ENCODE measurements at places on chromosomes 7 and 10.

- DNase-seq = peak; percentile 65
These were observed 9.3 kb upstream of the TSPAN14 start for GRCh38 chr10:80444646-80445319.

- DNase-seq = no peak
These were observed 108.7 kb downstream of the NRBF2 start for GRCh38 chr10:63241841-63242281.

DNA sequence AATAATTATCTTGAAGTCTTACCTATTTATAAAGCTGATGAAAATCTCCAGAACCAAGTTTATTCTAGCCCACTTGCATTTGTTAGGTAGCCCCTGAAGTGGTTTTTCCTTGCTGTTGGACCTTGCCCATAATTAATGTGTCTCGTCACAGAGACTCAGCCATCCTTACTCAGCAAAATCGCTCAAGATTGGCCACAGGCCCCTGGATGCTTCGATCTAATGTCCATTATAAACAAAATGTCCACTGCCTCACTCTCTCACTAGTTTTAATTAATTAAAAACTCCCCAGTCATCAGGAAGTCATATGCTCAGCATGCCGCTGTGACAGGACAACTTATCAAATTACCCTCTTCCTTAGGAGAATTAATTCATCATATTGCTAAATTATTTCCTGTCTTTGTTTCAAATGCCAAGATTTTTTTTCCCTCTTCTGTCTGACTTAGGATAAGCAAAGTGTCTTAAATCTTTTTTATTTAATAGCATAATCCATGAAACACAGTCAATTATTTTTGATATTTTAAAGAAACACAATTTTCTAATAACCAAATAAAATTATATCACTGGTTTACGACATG, 126.8 kb upstream of the PCLO start:
- DNase-seq = no peak

- no peak for DNase-seq
These were observed 196.3 kb upstream of the GHITM start for GRCh38 chr10:83943049-83943448.

DNA sequence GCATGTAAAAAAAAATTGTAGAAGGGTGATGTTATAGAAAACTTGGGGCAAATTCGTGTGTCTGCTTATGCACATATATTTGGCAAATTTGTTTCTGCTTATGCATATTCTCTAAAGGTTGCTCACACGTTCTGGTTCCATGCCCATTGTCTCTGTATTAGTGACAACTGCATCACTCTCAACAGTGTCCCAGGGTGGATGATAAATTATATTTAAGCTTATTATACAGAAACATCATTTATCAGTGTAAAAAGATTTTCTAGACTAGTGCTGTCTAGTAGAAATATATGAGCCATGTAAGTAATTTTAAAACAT, 4.1 kb downstream of the STK31 start:
- no peak for DNase-seq

DNA sequence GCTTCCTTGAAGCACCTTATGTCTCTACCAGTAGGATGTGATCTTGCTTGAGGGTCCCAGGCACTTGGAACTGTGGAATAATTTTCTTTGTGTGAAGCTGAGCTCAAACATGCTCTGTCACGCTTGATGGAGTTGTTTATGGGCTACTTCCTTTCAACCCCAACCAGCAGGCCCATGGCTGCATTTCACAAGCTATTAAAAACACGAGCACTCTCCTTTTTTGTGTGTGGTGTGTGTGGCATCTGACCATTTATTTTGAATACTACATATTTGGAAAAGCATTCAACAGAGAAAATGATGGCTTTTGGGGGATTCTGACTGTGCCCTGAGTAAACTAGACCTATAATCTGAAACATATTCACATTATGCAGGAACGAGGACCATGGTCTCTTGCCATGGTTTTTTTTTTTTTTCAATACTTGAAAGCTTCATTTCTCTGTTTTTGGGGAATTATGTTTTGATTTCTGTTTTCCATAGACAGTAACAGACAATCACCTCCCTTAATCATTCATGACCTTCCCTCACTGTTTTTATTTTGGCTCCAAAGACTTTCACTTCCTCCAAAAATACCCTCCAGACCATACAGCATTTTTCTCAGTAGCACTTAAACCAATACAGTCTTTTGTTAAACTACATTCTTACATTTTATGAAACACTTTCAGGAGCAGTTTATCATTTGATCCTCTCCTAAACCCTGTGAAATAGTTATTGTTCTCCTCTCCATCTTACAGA, 233.6 kb upstream of the BMPER start:
- no peak for DNase-seq

- peak; percentile 64 for DNase-seq
These were observed at the start of gene STEAP2 for GRCh38 chr7:90211391-90212148. Gene STEAP2 (plus strand): TSS chr7:90211740. CDS start chr7:90225083, 13,343 bp downstream.

GRCh38 chr7:28168393-28169158, 12.0 kb downstream of the JAZF1 start:
- DNase-seq = no peak

- DNase-seq = peak; percentile 70
These were observed 642 bp upstream of the COL13A1 start for GRCh38 chr10:69801094-69801433.

- DNase-seq = peak; percentile 32
These were observed 496.9 kb upstream of the CELF2 start for GRCh38 chr10:10520491-10521385.

DNA sequence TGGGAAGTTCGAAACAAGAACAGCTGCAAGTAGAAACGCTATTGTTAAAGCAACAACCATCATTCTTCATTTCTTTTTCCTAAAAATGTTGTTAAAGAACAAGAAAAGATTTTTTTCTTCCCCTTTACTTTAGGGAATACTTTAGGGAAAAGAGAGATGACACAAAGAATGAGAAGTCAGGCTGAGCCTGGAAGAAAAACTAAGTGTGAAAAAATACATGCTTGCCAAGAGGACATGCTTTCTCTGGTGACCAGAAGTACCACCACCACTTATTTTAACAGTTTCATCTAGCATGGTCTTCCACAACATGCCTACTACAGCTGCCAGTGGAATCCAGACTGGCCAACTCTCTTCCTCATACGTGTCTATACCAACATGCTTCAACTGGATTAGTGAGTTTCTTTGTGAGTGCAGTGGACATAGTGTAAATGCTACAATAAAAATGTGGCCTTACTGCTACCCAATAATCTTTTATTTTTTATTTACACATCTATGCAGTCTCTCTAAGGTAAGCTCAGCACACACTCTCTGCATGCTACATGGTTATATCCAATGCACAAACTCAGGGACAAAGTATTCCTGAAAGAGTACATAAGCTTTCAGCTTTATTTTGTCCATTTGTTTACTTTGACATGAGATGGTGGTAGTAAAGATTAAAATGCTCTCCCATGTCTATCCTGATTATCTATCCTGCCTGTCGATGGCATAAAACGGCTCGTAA, 196.2 kb downstream of the TAX1BP1 start:
- no peak for DNase-seq

DNA sequence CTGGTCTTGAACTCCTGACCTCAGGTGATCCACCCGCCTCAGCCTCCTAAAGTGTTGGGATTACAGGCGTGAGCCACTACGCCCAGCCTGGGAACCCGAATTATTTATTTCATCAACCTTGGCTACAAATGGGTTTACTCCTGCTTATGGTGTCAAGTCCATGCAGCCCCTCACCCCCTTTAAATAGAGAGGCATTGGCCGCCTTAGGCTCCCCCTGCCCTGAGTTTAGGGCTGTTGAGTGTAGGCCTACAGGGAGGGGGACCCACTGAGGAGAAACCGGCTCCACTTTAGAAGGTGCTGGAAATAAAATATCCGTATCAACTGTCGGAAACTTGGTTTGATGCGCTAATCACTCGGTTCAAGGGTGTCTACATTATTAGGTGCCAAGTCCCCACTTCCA, 8.7 kb upstream of the SP8 start:
- DNase-seq = no peak

- DNase-seq = peak; percentile 17
These were observed 42.3 kb downstream of the NRCAM start for GRCh38 chr7:108413782-108414492.

DNA sequence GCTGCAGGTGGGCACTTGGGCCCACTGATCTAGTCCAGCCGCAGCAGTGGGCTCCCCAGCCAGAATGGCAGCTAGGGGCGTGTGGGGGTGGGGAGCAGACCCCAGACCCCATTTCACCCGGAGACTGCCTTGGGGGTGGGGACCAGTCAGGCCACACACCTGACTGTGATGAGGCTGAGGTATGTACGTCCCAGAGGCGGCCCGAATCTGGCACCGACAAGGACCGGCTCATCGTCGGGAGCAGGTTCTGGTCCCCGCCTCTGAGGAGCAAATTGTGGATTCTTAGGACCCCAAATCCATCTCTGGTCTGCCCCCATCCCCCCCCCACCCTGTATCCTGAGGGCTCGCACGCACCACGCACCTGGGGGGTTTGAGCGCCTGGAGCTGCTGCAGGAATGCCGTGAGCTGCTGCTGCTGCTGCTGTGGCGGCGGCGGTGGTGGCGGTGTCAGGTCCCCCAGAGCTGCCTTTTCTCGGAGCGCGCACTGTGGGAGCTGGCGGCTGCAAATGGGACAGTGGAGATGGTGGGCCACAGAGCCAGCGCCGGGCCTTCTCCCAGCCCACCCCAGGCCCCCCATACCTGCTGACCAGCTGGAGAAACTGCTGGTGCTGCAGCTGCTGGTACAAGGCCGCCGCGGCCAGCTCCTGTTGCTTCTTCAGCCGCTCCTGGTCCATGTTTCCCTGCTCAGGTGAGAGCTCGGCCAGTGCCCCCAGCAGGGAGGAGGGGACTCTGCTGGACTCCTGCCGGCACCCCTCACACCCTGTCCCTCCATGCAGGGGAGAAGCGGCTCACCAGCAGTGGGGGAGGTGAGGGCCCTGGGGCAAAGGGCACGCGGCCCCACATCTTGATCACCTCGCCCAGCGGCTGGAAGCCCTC, 10.2 kb downstream of the GIGYF1 start:
- no peak for DNase-seq

DNA sequence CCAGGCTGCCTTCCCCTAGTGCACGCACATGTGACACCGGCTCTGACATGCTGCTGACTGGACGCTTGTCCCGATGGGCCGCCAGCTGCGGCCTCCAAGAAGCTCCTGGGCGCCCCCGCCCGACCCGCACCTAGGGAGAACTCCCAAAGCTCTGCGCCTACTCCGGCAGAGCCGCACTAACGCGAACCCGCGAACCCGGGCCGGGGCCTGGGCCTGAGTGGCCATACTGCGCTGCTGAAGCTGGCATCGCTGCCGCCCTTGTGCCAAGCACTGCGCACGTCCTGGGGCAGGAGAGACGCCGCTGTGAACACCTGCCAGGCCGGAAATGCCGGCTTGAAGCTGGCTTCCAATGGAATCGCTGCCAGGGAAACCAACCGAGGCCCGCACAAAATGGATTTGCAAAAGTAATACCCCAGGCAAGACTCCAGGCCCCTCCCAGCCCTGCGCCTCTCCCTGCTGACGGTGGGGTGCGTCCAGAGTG, 85.1 kb downstream of the WASHC2A start:
- DNase-seq = peak; percentile 9

GRCh38 chr7:14420768-14421167, 431.3 kb upstream of the ETV1 start:
- no peak for DNase-seq

DNA sequence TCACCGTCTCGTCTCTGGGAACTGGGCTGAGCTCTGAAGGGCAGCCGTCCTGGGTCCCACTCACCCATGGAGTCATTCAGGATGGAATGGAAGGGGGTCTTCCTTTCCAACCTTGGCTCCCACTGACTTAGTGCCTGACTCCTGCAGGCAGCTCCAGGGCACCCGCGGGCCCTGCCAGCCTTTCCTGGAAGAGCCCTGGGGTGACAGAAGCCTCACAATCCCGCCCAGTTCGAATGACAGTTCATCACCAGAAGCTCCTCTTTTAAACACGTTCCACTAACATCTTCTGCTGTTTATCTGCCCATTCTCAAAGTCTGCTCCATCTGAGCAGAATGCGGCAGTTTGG, 110.6 kb downstream of the TNS3 start:
- DNase-seq = no peak

- no peak for DNase-seq
These were observed 297.2 kb downstream of the C7orf25 start for GRCh38 chr7:42614636-42615035.

DNA sequence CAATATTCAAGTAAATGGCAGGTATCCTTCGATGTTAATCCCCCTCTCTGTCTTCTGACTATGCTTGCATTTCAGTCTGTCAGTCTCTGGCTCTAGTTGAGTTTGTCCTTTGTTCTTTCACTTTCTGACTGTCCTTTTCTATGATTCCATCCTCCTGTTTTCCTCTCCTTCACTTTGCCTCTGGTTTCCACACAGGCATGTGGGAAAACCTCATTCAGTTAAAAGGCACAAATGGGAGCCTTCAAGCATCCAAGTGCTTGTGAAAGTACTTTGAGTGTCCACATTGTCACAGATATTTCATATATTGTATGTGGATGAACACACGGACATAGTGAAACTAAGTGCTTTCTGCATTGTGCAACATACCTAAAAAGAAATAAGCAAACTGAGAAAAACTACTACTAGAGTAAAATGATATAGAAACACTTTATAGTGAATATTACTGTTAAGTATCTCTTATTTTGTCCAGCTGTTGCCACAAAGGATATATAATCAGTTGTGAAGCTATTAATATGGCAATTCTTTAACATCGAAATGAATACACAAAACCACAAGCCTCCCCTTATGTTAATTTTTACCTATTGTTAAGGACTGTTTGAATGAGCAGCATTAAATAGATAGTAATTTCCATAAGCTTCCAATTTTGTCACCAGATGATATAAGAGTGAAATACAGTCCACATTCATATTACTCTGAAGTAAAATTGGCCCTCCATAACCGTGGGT, 71.7 kb downstream of the NRBF2 start:
- no peak for DNase-seq

- DNase-seq = no peak
These were observed 33.8 kb downstream of the MKI67 start for GRCh38 chr10:128092454-128092853.

- no peak for DNase-seq
These were observed 23.2 kb downstream of the SLK start for GRCh38 chr10:103990121-103990520.

- no peak for DNase-seq
These were observed 9.8 kb downstream of the TSPAN14 start for GRCh38 chr10:80463868-80464267.

DNA sequence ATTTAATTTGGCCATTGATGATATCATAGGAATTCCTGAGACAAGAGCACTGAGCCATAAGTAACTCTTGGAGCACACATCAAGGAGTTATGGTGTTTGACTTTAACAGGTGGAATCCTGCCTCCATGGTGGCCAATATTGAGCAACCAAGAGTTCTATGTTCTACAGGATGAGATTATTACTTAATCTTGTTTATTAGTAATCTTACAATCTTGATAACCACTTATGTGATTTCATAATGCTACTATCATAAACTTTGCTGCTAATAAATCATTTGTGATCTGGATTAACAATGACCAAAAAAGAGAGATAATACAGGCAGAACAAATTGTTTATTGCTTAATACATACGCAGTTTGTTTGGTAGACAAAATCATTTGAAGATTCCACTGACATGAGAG, 27.5 kb upstream of the PDK4 start:
- no peak for DNase-seq

GRCh38 chr7:117402109-117402508, 25.2 kb downstream of the ASZ1 start:
- no peak for DNase-seq

- DNase-seq = no peak
These were observed 525.6 kb downstream of the PTPRN2 start for GRCh38 chr7:158061884-158062656.

GRCh38 chr10:44369854-44370253, 15.0 kb downstream of the CXCL12 start:
- no peak for DNase-seq

Measured in activated CD4-positive, alpha-beta T cell treated with anti-CD3 and anti-CD28 coated beads for 36 hours (primary cell).